ENCODE measurements at places on chromosomes 11 and 22.

DNA sequence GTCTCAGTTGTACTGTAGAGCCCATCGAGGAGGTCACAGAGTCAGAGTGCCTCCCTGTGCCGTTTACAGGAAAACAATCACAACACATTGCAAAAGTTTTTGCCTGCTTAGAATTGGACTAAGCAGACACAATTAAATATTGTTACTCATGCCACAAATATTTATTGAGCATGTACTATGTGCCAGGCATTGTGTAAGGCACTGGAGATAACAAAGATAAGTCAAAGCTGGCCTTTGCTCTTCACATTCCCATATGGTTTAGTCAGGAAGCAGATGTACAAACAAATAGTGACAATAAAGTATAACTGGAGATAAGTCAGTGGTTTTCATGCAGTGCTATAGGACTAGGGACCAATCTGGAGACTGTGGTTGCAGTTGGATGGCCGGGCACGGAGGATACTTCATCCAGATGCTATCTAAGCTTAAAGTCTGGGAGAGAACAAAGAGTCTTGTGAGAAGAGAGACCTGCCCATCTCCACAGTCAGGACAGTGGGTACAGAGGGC, 550.7 kb downstream of the INSC start:
- no peak for DNase-seq

DNA sequence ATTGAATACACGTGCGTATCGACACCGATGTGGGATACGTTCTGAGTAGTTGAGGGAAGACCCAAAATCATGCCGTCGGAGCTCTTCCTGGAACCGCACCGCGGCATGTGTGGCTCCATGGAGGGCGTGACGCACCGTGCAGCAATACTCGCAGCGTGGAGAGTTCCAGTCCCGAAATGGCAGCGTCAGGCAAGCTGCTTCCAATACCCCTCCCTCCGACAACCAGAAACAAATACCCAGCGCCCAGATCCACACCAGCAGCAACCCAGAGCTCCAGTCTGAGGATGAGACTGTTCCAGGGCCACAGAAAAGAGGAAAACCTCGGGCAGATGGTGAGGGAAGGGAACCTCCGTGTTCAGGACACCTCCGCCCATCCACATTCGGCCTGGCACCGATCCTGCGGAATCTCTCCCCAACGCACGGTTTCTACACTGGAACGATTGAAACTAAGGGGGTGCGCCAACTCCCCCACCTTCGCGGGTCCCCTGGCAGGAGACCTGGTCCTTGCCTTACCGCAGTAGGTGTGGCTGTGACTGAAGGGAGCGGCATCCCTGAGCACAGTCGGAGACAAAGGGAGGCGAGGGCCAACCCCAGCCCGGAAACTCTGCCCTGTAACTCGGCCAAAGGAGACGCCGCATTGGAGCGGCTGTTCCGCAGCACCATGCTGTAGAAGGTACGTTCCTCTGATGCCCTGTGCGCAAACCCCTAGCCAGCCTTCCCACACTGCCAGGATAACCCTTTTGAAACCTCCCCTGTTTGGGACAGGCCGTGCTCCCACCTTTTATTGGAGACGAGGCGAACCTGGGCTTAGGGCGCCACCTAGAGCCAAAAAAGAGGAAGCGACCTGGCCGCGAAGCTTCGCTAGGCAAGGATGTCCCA, 28.2 kb downstream of the DBX1 start:
- peak; percentile 41 for DNase-seq

- no peak for DNase-seq
These were observed 166.6 kb downstream of the BRD1 start for GRCh38 chr22:49660794-49661781.

GRCh38 chr22:27406389-27406861, 395.1 kb downstream of the MN1 start:
- DNase-seq, result no peak

GRCh38 chr11:111206472-111206871, 39.1 kb upstream of the POU2AF2 start:
- DNase-seq, result no peak

- no peak for DNase-seq
These were observed 100.6 kb downstream of the CSNK2A3 start for GRCh38 chr11:11252403-11252802.

GRCh38 chr11:3344327-3345174, 34.4 kb downstream of the ZNF195 start:
- no peak for DNase-seq

DNA sequence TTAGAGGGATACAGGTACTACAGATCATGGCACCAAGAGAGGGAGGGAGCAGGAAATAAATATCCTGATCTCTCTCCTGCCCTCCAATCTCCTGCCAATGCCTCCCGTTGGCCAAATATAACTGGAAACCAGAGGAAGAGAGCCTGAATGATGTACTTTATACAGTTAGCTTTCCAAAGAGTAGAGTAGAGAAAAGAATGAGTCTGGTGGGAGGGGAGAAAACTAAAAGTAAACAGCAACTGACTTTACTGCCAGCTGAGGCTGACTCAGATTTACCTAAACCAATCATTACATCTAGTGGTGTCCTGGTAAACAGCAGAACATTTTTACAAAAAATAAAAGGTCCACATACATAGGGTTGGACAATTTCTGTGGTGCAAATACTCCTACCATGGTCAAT, 5.1 kb downstream of the MPZL3 start:
- no peak for DNase-seq

DNA sequence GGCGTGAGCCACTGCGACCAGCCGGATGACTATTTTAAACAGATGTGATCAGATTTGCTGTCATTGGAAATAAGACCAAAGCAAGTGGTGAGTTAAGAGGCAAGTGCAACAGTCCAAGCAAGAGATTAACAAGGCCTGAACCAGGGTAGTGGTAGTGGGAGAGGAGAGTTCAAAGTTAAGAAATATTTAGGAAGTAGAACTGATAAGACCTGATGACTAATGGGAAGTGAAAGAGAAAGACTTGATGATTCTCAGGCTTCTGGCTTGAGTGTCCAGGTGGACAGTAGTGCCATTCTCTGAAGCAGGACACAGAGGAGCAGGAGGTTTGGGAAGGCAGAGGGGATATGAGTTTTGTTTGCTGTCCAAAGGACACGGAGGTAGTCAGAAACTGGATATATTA, 7.2 kb downstream of the NDUFC2 start:
- no peak for DNase-seq

- DNase-seq, result no peak
These were observed 53.2 kb upstream of the NECTIN1 start for GRCh38 chr11:119782006-119782738.

GRCh38 chr11:60994541-60995080, 23.1 kb downstream of the CD6 start:
- no peak for DNase-seq

DNA sequence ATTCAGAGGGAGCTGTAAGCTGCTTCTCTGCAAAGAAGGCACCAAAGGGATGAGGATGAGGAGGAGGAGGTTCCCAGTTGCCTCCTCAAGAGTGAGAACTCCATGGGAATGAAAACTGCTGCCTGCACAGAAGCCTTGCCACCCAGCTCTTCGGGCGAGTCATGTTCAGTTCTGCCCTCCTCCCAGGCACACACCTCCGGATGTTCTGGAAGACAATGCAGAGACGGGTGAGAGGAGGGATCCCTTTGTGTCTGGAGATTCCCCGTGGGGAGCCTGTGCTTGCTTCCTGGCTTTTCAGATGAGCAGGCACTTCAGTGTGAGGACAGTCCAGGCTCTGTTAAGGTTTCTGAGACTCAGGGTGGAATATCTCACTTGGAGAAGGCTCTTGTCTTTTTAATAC, 295.6 kb downstream of the DDX10 start:
- no peak for DNase-seq

DNA sequence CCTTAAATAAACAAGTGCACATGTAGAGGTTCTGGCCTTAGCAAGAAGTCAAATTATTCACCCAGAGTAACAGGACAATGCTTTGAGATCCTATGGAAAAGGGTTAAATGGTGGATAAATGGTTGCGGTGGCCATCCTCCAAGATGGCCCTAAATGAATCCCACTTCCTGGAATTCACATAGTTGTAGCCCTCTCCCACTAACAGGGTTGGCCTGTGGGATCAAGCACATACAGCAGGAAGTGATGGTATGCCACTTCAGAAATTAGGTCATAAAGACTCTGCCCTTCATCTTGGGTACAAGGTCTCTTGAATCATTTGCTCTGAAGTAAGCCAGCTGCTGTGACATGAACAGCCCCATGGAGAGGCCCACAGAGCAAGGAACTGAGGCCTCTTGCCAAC, 1.8 kb downstream of the ZNF280B start:
- no peak for DNase-seq

DNA sequence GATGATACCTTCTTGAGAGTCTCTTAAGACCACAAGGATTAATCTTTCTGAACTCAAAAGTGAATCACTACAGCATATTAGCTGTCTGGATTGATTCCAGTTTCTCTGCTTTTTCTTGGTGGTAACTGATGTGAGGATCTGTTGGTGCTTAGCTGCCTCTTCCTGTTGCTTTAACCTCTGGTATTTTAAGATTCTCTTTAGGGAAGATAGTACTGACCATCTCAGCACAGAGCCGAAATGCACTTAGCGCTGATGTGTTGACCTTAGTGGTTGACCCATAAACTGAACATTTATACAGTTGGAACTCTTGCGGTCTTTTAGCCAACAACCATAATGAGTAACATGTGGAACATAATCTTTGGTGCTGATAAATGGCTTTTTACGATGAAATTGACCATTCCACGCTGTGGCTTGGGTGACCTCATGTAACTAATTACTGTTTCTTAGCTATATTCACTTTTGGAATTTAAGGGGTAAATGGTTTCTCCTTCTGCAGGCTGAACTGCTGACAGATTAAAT, 33.7 kb downstream of the APLP2 start:
- no peak for DNase-seq

- no peak for DNase-seq
These were observed 13.4 kb downstream of the NADSYN1 start for GRCh38 chr11:71466358-71466757.

GRCh38 chr22:40922484-40923303, 28.5 kb upstream of the RBX1 start:
- peak; percentile 31 for DNase-seq

DNA sequence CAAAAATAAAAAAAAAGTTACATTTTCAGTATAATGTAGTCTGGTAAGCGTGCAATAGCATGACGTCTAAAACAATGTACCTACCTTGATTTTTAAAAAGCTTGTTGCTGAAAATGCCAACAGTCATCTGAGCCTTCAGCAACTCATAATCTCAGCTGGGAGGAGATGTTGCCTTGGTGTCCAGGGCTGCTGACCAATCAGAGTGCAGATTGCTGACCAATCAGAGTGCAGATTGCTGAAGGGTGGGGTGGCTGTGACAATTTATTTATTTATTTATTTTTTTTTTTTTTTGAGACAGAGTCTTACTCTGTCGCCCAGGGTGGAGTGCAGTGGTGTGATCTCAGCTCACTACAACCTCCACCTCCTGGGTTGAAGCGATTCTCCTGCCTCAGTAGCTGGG, 17.8 kb downstream of the ZBED4 start:
- DNase-seq, result no peak

DNA sequence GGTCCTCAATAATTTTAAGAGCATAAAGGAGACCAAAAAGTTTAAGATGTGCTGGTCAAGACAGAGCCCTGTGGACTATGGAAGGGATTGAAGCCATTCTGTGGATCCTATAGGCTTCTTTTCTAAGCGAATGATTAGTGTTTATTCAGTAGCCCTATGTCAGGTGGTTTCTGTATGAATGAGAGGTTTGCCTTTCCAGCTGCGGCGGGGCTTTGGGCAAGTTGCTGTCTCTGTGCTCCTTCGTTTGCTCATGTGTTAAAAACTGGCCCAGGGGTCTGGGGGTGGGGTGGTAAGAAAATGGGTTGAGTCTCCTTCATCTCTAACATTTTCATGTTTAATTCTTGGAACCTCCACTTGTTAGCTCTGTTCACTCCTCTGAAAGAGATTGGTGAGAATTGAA, 105.3 kb downstream of the PTPRJ start:
- no peak for DNase-seq

GRCh38 chr11:134215836-134216235, 7.9 kb downstream of the NCAPD3 start:
- DNase-seq, result no peak

DNA sequence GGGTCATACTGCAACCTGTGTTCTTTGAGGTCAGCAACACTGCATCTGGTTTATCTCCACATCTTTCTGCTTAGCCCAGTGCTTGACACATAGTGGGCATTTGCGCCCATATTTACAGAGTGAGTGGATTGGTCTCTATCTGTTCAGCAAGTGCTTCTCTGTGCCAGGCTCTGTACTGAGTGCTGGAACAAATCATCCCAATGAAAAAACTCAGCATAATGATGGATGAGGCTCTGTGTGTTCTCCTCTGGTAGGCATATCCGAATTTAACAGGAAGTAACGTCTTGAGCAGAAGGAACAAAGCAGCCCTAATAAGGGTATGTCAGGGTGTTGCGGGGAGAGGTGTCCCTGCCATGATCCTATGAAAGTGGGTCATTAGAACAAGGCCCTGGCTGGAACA, 46.0 kb downstream of the MCM5 start:
- DNase-seq, result no peak

DNA sequence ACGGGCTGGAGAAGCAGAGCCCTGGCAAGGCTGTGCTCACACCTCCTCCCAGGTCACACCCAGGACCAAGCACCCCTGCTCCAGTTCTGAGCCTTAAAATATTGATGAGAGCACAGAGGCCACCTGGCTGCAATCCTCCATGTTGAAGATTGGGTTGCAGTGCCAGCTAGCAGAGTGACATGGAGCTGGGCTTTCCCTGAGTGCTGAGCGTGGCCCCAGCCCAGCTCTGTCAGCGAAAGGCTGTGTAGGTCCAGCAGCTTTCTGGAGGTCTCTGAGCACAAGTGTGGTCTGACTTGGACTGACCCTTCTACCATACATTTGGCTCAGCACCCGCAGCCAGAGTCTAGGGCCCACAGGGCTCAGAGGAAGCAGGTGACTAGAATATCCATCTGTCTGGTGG, 4.0 kb upstream of the CHKA start:
- no peak for DNase-seq

DNA sequence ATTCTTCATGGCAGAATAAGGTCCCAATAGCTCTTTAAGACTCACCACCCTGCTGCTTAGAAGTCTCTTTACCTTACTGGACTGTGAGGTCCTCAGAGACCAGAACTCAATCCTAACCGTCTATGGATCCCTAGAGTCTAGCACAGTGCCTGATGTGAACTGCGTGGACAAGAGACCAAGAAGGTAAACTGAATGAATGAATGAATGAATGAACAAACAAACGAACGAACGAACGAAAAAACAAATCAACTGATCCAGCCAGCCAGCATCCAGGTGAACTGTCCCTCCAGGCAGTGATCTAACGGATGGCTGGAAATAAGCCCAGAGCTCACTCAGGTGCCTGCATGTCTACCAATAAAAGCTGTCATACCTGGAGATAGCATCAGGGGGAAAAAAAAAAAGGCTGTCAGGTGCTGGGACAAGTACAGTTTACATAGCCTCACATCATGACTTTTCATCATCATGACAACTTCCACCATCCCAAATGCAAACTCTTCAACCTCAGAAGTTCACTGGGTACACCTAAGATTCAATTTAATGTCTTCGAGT, 59.8 kb downstream of the PACSIN2 start:
- DNase-seq, result no peak

GRCh38 chr11:46914363-46914762, 4.0 kb downstream of the LRP4 start:
- DNase-seq, result no peak

Measured in activated CD4-positive, alpha-beta T cell treated with anti-CD3 and anti-CD28 coated beads for 4 hours (primary cell).